ENCODE measurements at places on chromosomes 13 and 19.

- DNase-seq = no peak
Measured at GRCh38 chr13:113096745-113097305, 8.8 kb upstream of the F7 start.

GRCh38 chr19:40279761-40280607, 5.2 kb downstream of the AKT2 start:
- no peak for DNase-seq

- peak; percentile 63 for DNase-seq
Measured at GRCh38 chr13:96020155-96020575, 33.0 kb downstream of the UGGT2 start.

DNA sequence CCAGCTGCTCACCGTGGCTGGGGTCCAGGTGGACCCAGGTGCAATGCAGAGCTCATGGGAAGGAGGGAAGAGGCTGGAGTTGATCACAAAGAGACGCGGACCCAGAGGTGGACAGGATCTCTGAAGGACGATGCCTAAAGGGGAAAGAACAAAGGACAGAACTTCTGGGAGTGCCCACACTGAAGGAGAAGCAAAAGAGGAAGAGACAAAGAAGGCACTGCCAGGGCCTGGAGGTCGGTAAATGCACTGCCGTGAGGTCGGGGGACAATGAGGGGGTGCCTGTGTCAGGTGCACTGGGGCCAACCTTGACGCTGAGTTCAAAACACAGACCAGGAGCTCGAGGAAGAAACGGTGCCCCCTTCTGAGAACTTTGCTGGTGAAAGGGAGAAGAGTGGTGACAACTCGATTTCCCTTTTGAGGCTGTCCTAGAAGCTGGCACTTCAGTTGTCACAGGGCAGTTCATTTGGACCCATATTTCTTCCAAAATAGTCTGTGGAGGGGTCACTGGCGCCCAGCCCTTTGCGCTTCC, 55.6 kb downstream of the GJA3 start:
- no peak for DNase-seq

- DNase-seq = no peak
Measured at GRCh38 chr19:55490478-55491432, 2.5 kb downstream of the SSC5D start.

DNA sequence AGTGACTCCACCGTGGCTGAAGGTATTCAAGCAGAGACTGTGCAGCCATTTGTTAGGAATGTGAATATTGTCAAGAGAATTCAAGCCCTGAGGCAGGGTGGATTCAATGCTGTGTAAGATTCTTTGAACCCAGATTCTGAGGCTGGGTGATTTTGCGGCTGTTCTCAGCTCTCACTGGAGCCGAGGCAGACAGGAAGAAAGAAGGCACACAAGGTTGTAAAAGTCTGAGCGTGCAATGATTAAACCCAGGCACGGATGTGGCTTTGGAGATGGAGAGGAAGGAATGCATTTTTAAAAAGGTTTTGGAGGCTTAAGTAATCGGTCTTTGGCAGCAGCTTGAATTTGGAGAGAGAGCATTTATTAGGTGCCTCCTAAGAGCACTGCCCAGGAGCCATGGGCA, 187.9 kb downstream of the KATNAL1 start:
- peak; percentile 77 for DNase-seq

DNA sequence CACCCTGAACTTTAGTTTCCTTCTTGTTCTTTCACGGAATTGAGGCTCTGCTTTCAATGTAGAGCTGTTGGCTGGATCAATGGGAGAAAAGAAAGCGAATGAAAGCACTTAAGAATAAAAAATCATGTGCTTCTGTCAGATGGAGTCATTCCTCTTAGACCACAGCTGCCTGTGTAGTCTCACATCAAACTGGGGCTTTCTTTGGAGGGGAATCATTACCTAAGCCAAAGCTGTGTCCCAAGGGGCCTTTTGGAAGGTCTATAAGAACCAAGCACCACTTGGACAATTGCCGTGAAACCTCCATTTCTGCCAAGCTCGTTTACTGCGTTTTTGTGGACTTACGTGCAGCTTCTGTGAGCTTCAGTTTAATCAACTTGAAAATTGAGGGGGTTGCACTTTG, 44.2 kb upstream of the RNF113B start:
- no peak for DNase-seq

DNA sequence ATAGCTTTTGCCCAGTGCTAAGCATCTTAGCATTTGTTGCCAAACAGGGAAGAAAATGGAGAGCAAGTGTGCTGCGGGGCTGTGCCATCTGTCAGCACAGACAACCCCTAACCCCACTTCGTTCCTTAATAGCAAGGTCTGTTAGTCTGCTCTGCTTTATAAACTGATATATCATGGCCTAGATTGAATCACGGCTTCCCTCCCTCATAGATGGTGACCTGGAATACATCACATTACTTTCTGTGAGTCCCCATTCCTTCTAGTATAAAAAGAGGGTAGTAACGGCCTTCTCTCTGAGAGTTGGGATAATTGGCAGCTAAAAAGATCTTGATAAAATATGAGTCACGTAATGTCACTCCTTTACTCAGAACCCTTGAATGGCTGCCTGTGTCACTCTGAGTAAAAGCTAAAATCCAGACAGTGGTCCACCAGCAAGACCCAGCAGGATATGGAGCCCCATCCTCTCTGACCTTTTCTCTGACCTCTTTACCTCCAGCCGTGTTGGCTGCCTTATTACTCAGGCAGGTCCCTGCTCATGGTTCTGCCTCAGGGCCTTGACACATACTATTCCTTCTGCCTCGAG, 151.7 kb downstream of the DLEU7 start:
- no peak for DNase-seq

DNA sequence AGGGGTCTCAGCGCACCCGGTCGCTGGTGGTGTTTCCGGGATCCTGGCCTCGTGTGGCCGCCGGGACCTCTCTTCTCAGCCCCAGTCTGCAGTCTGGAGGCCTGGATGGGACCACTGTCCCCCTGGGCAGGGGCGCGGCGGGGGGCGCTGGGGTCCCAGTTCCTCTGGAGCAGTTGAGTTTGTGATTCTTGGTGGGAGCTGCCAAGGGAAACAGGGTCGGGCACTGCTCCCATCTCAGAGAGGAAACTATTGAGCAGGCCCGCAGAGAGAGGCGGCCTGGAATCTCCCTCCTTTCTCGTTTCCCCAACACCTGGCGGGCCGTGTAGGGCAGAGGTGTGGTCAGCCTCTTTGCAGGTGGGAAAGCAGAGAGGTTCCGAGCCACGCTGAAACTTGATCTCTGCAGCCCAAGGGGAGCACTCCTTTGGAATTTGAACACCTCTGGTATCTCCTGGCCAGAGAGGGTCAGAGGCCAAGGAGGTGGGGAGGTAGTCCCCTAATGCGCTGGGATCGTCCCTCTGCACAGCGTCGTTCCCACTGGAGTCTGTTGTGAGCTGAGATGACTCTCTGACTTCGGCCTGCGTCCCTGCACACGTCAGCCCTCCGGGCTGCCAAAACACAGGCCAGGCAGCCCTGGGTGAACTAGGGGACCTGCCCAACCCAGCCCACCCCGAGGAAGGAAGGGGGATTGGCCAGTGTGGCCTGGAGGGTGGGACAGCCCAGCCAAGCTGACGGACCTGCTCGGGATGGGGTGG, 741 bp downstream of the PLEKHF1 start:
- no peak for DNase-seq

DNA sequence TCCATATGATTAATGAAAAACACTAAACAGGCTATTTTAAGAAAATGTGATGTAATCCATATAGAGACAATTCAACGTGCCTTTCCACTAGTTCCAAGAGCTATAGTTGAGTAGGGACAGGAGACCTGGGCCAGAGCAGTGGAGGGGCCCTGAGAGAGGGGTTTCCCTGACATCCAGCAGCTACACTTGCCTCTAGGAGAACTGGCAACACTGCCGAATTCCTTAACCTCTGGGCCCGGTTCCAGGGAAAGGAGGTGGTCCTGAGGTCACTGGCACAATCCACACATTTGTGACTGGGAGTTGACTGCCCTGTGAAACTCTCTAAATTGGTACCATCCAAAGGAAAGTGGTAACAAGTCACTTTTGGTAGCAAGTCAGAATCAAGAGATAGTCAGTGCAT, 264.4 kb downstream of the DCLK1 start:
- DNase-seq = no peak

DNA sequence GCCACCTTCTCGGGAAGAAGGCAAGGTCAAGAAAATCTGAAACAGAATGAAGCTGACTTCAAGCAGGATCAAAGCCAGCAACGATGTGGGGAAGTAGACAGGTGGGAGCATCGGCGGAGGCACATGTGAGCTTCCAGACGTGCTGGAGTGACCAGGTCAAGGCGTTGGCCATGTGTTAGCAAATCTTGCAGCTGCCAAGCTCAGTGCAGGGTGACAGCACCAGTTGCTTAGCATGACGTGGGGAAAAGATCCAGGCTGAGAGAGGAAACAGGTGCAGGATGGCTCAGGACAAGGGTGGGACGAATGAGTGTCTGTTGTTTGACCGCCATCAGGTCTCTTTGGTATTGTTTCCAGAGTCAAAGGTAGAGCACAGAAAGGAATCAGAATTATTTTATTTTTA, 92.3 kb downstream of the TNFSF13B start:
- no peak for DNase-seq

GRCh38 chr13:45747071-45747470, 45.0 kb downstream of the CBY2 start:
- DNase-seq = no peak

- DNase-seq = no peak
Measured at GRCh38 chr13:99782669-99783068, 188.9 kb downstream of the ZIC5 start.
